ENCODE measurements at places on chromosomes 6 and 20. TPM values are rescaled to one million over a fixed set of nuclear protein-coding genes. Genes with fewer than 3 reads are reported as not detected.

DNA sequence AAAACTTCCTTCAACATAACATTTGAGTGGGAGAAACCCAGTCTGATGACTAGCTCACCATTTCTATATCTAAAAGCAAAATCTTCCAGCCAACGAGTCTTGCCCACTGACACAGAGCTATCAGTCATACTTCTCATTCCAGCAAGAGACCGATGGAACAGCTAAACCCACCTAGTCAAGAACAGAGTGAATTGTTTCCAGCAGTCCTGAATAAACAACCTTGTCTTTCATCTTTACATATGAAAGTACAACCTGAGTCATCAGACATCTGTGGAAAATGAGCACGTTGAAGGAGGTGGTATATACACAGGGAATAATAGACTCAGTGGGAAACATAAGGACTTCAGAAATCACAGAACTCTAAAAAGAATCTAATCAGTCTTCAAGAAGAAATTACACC, 23.8 kb downstream of the NRSN1 start:
- no peak for DNase-seq
- H3K36me3 ChIP-seq = no peaks in the 10 kb centered on the region
- no peak overlapping the region for H3K27ac ChIP-seq
- no peaks in the 10 kb centered on the region for H3K27me3 ChIP-seq
- no peak overlapping the region for H3K4me3 ChIP-seq

GRCh38 chr20:25097498-25097897, 15.6 kb upstream of the VSX1 start:
- H3K4me3 ChIP-seq = no peak overlapping the region
- no peaks in the 10 kb centered on the region for H3K4me1 ChIP-seq
- no peaks in the 10 kb centered on the region for H3K27me3 ChIP-seq
- H3K27ac ChIP-seq = no peak overlapping the region
- no peak for DNase-seq

Gene PRKN
- polyA plus RNA-seq = 0.19 TPM

Gene NDUFAF5
- polyA plus RNA-seq = 9.2 TPM

DNA sequence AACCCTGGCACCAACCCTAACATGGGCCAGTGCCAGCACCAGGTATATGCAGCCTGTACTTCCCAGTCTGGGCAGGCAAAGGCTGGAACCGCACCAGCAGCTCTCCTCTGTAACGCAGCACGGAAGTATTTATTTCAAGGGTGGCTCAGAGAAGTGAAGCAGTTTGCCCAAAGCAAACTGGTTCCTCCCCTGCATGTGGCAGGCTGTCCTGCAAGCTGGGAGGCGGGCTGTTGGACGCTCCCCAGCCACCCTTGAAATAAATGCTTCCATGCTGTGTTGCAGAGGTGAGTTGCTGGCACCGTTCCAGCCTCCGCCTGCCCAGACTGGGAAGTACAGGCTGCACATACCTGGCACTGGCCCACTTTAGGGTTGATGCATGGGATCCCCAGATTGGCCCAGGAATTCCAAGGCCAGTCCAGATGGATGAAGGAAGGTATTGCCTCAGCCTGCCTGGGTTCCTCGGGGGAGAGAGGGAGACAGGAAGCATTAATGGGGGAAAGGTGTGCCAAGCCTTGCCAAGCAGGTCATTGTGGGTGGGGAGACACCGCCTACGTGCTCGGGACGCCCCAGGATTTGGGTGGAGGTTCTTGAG, 49.8 kb downstream of the PPARD start:
- no peak overlapping the region for H3K4me3 ChIP-seq
- DNase-seq = no peak
- H3K36me3 ChIP-seq = no peaks in the 10 kb centered on the region
- no peaks in the 10 kb centered on the region for H3K27me3 ChIP-seq

GRCh38 chr6:148082696-148083095, 259.9 kb upstream of the SASH1 start:
- H3K4me3 ChIP-seq = no peak overlapping the region
- H3K27ac ChIP-seq = no peak overlapping the region
- no peaks in the 10 kb centered on the region for H3K27me3 ChIP-seq
- no peak for DNase-seq
- H3K36me3 ChIP-seq = no peaks in the 10 kb centered on the region

- H3K36me3 ChIP-seq = no peaks in the 10 kb centered on the region
- peaks cover 3% of the 10 kb centered on the region for H3K4me1 ChIP-seq
- no peak for DNase-seq
- no peaks in the 10 kb centered on the region for H3K27me3 ChIP-seq
- no peak overlapping the region for H3K27ac ChIP-seq
Observed at GRCh38 chr20:63415647-63416391, 54.7 kb upstream of the CHRNA4 start.

- H3K4me1 ChIP-seq = peaks cover 15% of the 10 kb centered on the region
- H3K36me3 ChIP-seq = no peaks in the 10 kb centered on the region
- H3K4me3 ChIP-seq = no peak overlapping the region
- H3K27ac ChIP-seq = no peak overlapping the region
- H3K27me3 ChIP-seq = no peaks in the 10 kb centered on the region
- no peak for DNase-seq
Observed at GRCh38 chr20:37504404-37505096, 16.5 kb upstream of the NNAT start.

DNA sequence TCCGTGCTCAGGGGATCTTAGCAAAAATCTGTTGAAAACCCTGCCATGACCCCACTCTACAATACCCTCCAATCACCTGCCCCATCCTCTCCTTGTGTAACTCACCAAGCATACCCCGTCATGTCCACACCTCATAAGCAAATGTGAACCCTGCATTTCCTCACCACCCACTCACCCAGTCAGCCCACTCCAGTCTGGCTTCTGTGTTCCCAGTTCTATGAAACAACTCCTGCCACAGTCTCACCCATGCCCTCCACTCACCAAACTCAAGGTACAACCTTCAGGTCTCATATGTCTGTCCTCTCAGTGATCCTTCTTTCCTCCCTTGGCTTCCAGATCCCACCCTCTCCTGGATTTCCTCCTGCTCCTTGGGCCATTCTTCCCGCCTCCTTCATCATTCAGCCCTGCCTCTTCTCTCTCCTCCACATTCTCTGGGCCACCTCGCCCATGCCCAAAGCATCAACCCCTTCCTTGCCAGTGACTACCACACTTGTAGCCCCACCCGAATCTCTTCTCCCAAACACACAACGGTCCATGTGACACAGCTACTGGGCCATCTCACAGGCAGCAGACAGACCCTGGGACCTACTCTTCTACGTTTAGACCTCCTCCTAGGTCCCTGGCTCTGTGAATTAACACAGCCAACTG, 8.8 kb downstream of the DDRGK1 start:
- no peak overlapping the region for H3K4me3 ChIP-seq
- no peaks in the 10 kb centered on the region for H3K27me3 ChIP-seq
- no peak overlapping the region for H3K27ac ChIP-seq
- H3K36me3 ChIP-seq = peaks cover 65% of the 10 kb centered on the region
- no peaks in the 10 kb centered on the region for H3K4me1 ChIP-seq
- no peak for DNase-seq

Gene SCGN
- not detected for polyA plus RNA-seq

DNA sequence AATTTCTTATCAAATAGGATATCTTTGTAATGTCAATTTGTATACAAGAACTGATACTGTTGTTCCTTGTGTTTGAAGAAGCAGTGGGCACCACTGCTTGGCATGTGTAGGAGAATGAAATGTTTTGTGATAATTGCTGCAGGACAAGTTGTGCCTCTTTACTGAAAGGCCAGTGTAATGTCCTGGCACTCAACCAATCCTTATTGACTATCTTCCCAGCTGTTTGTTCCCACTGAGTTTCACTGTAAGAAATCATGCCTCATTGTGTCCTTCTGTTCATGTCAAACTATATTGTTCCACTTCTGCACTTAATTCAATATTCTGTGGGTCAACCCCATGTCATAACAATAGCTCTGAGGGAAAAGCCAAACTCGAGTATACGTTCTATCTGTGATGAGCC, 136.1 kb upstream of the FAM83B start:
- no peak overlapping the region for H3K27ac ChIP-seq
- no peaks in the 10 kb centered on the region for H3K27me3 ChIP-seq

GRCh38 chr6:49739423-49739822, 4.8 kb downstream of the CRISP3 start:
- no peak overlapping the region for H3K27ac ChIP-seq
- no peaks in the 10 kb centered on the region for H3K36me3 ChIP-seq
- no peaks in the 10 kb centered on the region for H3K4me1 ChIP-seq
- H3K27me3 ChIP-seq = no peaks in the 10 kb centered on the region
